ENCODE measurements at places on chromosomes 13 and 19. TPM values are rescaled to one million over a fixed set of nuclear protein-coding genes. Genes with fewer than 3 reads are reported as not detected.

FCER2 gene
- not detected for total RNA-seq

IL27RA gene
- total RNA-seq: 14.1 TPM

ZNF540 gene
- 0.45 TPM for total RNA-seq

CEACAM3 gene
- not detected for total RNA-seq

RFPL4AL1 gene
- total RNA-seq: 0.87 TPM

SH2D3A gene
- total RNA-seq: 5.1 TPM

GPC6 gene
- total RNA-seq: 23.8 TPM

KRTDAP gene
- total RNA-seq: not detected

GRCh38 chr13:21075379-21076249 lies 14.2 kb upstream of the LATS2 start:
- DNase-seq: no peak

GRCh38 chr19:4378886-4379285 lies 21.5 kb downstream of the SH3GL1 start:
- no peak for DNase-seq

DNA sequence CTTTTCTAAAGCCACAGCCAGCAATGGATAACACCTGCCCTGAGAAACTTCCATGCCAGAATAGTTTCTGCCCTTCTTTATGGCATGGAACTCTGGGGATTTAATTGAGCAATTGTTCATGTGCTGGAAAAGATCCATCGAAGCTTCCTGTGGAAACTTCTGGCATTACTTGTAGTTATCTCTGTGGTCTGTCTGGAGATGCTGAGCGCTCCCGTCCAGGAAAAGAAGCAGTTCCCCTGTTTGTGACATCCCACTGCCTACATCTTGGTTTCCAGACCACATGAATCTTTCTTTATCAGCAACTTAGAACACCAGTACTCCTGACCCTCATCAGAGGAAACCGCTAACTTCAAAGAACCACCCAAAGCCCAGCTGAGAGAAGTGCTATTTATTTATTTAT lies 24.6 kb downstream of the FLT1 start:
- DNase-seq: no peak

- DNase-seq: peak; percentile 84
Observed at GRCh38 chr19:47232422-47233211, 1.6 kb upstream of the BBC3 start.

DNA sequence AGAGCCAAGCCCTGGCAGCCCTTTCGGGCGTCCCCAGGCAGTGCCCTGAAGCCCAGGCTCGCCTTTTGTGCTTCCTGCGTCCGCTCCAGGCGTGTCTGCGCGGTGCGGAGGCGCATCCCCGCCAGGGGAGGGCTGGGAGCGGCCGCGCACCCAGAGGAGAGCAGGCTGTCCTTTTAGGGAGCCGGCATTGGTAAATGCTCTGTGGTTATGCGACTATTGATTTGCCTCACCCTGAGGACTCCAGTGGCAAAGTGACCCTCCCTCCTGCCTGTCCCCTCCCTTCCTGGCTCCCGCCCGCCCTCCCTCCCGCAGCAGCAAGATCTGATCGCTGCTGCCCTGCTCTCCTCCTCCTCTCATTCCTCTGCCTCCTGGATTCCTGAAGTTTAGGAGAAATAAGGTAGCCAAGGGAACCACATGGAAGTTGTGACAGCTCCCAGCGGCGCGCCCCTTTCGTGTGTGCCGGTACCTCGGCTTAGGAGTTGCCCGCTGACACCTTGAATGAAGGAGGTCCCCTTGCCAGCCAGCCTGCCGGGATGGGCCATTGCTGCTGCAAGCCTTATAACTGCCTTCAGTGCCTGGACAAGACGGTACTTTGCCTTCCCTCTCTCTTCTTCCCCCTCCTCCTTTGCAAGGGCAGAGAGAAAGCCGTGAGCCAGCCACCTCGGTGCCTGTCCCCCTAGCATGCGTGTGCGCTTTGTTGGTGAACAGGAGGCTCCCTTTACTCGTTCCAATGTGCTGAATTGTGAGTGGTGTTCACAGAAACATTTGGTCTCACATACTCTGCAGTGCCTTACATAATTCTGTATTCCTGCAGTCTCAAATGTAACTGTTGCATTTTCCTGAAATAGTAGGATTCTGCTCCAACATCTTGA lies 166.9 kb downstream of the SLC7A1 start:
- no peak for DNase-seq

DNA sequence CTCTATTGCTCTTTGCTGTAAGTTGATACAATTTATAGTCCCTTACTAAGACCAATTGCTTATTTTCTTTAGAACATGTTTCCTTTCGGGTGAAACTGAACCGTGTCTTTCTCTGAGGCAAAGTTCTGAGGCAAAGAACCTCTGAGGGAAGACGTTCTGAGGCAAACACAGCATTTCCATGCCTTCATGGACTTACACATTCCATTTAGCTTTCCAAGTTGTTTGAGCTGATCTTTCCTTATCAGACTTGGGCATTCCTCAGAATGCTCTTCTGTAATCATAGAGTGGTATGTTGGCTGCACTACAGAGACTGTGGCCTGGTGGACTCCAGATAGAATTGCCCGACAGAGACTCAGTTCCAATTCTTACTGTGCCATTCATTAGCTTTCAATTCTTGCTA lies 579.1 kb downstream of the KCTD12 start:
- no peak for DNase-seq

- no peak for DNase-seq
Observed at GRCh38 chr19:3082331-3082730, 11.8 kb upstream of the GNA11 start.

DNA sequence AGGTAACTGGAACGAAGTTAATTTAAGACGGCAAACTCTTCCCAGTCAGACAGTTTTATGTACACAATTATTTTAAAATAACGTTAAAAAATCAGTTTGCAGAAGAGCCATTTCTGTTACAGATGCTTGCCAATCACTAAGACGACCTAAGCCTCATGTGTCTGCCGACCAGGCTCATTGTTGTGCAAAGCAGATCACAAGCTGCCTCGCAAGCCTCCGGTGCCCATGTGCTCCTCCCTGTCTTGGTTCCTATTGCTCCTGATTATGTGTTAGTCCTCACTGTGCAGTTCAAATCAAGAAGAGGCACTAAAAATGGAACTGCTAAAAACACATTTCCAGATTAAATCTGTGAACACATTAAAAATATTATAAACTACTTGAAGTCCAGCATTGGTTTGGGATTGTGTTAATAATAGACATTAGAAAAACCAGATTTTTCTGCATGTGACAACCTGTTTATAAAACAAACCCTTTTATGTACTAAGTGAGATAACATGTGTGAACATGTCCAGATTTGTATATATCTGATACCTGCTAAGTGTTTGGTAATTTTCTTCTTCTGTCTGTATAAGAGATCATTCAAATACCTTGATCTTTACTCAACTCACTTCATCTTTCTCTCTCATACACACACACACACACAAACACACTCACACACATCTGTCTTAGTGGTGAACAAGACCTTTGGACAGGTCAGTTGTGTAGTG lies 81.9 kb upstream of the SLC15A1 start:
- no peak for DNase-seq

DNA sequence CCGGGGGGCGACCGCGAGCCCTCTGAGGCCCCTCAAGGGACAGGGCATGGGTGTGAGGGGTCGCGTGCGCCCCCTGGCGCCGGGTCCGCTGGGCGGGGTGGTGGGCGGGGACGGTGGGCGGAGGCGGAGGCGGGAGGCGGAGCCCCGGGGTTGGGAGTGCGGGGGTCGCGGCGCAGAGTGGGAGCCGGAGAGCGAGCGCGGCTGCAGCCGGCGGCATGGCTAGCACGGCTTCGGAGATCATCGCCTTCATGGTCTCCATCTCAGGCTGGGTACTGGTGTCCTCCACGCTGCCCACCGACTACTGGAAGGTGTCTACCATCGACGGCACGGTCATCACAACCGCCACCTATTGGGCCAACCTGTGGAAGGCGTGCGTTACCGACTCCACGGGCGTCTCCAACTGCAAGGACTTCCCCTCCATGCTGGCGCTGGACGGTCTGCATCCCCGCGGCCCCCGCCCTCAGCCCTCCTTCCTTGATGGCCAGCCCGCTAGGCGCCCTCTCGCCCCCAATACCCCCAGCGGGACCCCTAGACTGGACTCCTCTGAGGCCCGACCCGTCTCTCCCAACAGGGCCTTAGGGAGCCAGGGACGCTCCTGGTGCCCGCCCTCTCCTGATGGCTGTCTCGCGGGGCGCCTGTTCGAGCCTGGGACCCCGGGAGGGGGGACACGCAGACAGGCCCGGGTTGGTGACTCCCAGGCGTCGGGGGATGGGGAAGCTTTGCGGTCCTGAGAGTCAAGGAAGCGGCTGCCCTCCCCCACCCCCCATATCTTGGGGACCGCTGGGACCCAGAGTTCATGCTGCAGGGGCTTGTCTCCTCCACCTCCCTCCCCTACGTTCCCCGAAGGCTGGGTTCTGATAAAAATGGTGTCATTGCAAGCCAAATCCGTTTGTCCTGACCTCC lies at the start of gene CLDN10:
Gene CLDN10, plus strand, starts transcription at position 182 of the 903 bp plus-strand sequence. Its CDS starts 34 bp downstream, at position 216.
- DNase-seq: no peak

GRCh38 chr13:47480121-47480520 lies 521.0 kb downstream of the SUCLA2 start:
- peak; percentile 51 for DNase-seq

GRCh38 chr13:53854321-53854720 lies 825.7 kb downstream of the OLFM4 start:
- no peak for DNase-seq

GRCh38 chr13:62194371-62194770 lies 778.7 kb upstream of the PCDH20 start:
- DNase-seq: no peak

- DNase-seq: peak; percentile 4
Observed at GRCh38 chr19:17902701-17903100, 30.1 kb upstream of the CCDC124 start.

All from renal cortical epithelial cell (primary cell).